BJ (cell line): ENCODE measurements at places on chromosomes 2 and 18.

DNA sequence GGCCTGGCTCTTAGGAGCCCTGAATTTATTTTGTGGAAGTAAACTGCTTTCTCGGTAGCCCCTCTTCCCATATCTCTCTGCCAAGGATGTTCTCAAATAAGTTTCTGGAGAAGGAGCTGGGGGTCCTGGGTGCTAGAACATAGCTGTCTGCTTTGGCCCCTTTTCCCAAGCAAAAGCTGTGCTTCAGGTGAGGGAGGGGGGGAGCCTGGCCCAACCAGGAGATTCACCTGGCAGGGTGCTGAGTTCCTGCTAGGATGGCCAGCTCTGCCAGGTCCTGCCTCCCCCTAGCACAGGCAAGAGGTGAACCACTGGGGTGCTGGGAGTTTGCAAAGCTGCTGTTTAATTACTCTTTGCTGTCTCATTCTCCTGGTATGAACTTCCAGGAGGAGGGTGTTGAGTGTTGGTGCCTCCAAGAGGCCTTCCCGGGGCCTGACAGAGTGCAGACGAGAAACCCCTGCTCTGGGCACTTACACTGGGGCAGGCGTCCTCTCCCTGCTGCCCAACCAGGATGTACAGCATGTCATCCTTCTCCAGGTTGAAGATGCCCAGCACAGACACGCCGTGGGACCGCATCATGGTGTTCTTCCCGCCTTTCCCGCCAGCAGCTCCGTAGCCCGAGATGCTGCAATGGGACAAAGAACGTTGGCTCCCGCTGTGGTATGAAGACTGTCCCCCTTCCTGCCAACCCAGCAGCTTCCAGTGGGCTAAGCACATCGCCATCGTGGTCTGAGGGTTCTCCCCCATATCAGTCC lies 124.2 kb downstream of the CLIP4 start:
- DNase-seq, result no peak

- DNase-seq, result no peak
Observed at GRCh38 chr2:195343540-195343939, 313.5 kb upstream of the SLC39A10 start.

- DNase-seq, result no peak
Observed at GRCh38 chr2:82257796-82258555, 1953.4 kb upstream of the LRRTM1 start.

GRCh38 chr2:190277234-190278112 lies 42.2 kb downstream of the HIBCH start:
- no peak for DNase-seq

DNA sequence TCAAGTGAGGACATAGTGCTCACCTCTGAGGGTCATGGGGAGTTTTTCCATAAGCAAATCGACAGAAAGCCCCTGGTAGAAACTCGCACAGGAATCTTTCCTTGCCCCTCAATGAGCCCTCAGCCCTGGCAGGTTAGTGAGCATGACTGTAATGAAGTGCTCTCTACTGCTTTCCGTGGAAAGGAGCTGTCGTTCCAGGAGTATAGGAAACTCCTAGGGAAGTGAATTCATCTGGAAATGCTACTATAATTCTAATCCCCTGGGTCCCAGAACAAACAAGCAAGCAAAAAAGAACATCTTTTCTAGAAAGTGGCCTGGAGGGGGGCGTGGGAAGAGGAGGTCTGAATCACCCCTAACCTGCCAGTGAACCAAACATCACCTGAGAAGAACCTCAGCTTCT lies 18.1 kb downstream of the BCL2L11 start:
- no peak for DNase-seq

DNA sequence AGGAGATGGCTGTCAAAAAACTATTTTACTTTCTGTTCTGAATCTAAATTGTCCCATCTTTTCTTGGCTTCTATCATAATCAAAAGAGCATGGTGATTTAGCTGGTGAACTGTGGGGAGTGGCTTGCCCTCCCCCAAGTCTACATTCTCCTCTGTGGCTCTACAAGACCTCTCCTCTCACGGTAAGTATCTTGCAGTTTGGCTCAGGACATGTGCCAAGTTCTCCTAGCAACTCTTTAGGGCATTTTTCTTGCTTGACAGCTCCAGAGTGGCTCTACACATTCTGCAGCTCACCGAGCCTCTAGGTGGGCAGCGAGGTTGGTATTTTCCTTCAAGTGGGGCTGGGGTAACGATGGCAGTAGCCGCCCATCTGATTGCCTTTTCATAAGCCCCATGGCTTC lies 29.1 kb downstream of the SLC4A5 start:
- no peak for DNase-seq

DNA sequence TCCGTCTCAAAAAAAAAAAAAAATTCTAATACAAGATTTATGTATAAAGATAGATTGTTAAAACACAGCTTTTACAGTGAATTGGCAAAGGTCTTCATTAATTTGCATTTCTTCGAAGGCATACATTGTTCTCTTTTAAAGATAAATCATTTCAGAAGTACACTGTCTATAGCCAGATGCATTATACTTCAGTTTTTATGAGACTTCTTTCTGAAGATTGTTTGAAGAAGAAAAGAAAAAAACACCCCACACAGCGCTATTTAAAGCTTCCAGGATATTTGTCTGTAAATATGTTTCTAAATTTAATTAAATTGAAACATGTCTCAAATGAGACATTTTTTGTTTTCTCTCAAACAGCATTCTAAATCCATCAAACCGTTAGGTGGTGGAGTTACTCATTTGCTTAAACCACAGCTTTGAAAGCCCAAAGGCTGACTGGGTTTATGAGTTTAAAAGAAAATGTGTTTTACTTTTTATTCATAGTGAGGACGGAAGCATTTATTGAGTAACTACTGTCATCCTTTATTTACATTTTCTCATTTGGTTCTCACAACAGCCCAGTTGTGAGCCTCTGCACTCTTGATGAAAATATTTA lies 42.4 kb upstream of the C1GALT1C1L start:
- DNase-seq, result no peak

- DNase-seq, result no peak
Observed at GRCh38 chr2:155203178-155203577, 504.7 kb downstream of the KCNJ3 start.

- no peak for DNase-seq
Observed at GRCh38 chr2:224284134-224284946, 117.6 kb downstream of the FAM124B start.
